Nucleus accumbens (tissue), 56 donors: ENCODE measurements at places on chromosomes 16 and 17.

DNA sequence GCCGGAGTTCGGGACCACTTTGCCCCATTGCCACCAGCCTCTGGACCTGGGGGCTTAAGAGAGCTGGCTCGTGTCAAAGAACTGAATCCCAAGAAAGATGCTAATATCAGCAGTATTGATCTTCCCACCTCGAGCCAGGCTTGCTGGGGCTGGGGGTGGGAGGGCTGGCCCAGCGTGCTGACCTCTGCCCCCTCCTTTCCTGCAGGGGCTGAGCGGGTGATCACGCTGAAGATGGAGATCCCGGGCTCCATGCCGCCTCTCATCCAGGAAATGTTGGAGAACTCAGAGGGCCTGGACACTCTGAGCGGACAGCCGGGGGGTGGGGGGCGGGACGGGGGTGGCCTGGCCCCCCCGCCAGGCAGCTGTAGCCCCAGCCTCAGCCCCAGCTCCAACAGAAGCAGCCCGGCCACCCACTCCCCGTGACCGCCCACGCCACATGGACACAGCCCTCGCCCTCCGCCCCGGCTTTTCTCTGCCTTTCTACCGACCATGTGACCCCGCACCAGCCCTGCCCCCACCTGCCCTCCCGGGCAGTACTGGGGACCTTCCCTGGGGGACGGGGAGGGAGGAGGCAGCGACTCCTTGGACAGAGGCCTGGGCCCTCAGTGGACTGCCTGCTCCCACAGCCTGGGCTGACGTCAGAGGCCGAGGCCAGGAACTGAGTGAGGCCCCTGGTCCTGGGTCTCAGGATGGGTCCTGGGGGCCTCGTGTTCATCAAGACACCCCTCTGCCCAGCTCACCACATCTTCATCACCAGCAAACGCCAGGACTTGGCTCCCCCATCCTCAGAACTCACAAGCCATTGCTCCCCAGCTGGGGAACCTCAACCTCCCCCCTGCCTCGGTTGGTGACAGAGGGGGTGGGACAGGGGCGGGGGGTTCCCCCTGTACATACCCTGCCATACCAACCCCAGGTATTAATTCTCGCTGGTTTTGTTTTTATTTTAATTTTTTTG, 8.5 kb downstream of the GJD3 start:
- DNase-seq = no peak

- DNase-seq = no peak
Observed at GRCh38 chr16:1678500-1679098, 520 bp downstream of the JPT2 start.

GRCh38 chr16:57815987-57816745, 13.9 kb upstream of the KIFC3 start:
- DNase-seq = no peak

- DNase-seq = no peak
Observed at GRCh38 chr16:73775841-73776388, 520.7 kb upstream of the PSMD7 start.

DNA sequence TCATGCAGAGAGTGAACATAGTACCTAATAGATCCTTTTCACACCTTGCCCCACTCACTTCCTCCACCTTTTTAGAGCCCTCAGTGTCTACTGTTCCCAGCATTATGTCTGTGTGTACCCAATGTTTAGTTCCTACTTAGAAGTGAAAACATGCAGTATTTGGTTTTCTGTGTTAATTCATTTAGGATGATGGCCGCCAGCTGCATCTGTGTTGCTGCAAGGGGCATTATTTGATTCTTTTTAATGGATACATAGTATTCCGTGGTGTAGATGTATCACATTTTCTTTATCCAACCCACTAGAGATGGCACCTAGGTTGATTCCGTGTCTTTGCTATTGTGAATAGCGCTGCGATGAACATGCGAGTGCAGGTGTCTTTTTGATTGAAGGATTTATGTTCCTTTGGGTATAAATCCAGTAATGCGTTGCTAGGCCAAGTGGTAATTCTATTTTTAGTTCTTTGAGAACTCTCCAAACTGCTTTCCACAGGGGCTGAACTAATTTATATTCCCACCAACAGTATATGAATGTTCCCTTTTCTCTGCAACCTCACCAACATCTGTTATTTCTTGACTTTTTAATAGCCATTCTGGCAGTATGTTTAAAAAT, 47.1 kb downstream of the HLF start:
- no peak for DNase-seq

GRCh38 chr17:45098869-45099616, 33.3 kb downstream of the PLCD3 start:
- DNase-seq = peak; percentile 51

- DNase-seq = no peak
Observed at GRCh38 chr16:86448306-86448890, 61.9 kb upstream of the FOXF1 start.

- no peak for DNase-seq
Observed at GRCh38 chr17:31492880-31493655, 101.6 kb downstream of the RAB11FIP4 start.

DNA sequence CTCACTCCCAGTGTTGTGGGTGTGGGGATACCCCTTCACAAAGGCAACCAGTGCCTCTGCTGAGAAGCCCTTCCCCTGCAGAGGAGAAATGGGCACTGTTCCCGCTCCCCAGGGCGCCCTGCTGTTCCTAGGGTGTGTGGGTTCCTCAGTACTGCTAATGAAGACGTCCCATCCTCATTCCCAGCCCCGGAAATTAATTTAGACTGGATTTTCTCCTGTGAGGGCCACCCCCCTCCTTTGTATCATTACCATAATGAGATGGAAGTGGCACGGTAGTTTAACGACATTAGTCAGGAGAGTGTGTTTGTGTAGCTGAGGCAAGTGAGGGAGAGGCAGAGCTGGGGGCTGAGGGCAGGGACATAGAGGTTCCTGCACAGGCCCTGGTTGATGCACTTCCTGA, 53.2 kb downstream of the PIPOX start:
- no peak for DNase-seq

- DNase-seq = peak; percentile 45
Observed at GRCh38 chr17:29566473-29567303, at the start of gene ABHD15. Gene ABHD15, minus strand, starts transcription at chr17:29567037. Its CDS starts 71 bp downstream, at chr17:29566966.

DNA sequence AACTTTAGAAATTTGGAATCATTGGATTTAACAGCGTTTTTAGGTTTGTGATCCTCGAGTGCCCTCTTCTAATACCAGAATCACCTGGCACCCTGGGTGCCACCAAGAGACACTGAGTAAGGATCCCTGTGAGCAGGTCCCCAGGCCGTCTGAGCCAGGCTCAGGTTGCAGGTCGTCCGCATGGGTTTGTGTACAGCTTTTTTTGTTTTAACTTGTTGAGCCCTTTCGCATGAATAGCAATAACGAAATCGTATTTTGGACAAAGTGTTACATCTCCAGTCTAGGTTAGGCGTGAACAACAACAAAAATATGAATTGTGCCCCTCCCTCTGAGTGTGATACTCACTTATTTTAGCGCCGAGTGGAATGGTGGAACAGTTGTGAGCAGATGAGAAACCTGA, 10.9 kb downstream of the USP10 start:
- DNase-seq = no peak

DNA sequence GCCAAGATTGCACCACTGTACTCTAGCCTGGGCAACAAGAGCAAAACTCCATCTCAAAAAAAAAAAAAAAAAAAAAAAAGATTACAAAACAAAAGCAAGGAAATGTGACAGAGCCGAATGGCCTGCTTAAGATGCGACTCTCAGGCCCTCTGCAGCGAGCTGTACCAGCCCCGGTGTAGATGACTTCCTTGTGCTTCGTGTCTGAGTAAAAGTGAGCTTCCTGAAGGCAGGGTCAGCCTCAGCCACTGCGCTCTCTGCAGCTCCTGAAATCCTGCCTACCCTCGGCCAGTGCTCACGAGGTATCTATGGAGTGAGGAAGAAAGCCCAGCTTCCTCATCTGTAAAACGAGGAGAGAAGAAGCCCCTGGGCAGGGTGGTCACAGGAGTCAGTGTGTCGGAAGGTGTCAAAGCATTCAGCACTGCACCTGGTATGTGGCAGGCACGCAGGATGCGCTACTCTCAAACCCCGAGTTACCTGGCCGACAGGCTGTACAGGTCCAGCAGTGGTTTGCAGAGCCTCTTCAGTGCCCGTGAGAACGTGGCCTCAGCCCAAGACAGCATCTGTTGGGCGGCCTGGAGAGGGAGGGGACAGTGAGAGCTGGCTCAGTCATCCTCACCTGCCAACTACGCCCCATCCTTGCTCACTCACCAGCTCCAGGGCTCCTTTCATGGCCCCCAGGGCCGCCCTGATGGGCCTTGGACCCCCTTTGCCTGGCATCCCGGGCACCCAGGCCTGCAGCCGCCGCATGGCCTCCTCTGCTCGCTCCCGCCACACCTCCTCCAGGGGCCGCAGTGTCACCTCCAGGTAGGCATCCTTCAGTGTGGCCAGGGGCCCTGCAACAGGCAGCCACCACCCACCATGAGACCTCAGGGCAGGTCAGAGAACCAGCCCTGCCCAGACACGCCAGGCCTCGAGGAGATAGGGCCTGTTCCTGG, 44.6 kb downstream of the RMI2 start:
- DNase-seq = no peak

DNA sequence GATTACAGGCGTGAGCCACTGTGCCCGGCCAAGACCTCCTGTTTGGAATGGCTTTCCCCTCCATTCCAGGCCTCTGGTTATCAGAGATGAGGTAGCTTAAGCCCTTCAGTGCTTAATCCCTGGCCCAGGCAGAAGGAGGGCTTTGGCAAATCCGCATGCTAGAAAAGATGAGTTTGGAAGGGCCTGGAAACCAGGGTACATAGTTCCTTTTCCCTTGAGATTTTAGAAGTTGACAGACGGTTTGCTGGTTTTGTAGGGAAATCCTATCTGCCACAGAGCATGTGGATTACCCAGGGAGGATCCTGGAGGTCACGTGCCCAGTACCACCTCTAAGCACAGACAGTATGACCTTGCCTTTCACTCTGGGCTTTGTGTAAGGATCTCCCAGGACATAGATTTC, 114.7 kb upstream of the CACNG3 start:
- DNase-seq = no peak

GRCh38 chr16:85425074-85425662, 188.0 kb upstream of the GSE1 start:
- DNase-seq = no peak

GRCh38 chr17:49904893-49905292, 57.0 kb upstream of the TAC4 start:
- no peak for DNase-seq

DNA sequence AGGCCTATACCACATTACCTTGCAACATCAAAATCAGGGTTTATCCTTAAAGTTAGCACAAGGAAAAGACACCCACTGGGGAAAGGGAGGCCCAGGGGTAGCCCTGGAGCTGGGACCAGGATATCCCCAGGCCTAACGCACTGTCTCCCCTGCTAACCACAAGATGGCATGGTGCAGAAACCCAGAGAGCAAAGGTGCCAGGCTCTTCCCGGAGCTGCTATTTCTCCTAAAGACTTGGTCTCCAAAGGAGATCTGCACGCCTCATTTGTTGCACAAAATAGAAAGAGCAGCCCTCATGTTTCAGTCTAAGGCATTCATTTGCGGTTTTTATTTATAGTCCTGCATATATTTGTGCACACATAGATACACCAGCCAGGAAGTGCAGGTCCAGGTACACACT, 408.6 kb downstream of the SOX9 start:
- peak; percentile 24 for DNase-seq

- no peak for DNase-seq
Observed at GRCh38 chr16:59909262-59909661, 1175.1 kb upstream of the GOT2 start.

- no peak for DNase-seq
Observed at GRCh38 chr17:7173687-7174602, 5.2 kb downstream of the ASGR1 start.

GRCh38 chr17:27246537-27246936, 47.4 kb upstream of the WSB1 start:
- no peak for DNase-seq

DNA sequence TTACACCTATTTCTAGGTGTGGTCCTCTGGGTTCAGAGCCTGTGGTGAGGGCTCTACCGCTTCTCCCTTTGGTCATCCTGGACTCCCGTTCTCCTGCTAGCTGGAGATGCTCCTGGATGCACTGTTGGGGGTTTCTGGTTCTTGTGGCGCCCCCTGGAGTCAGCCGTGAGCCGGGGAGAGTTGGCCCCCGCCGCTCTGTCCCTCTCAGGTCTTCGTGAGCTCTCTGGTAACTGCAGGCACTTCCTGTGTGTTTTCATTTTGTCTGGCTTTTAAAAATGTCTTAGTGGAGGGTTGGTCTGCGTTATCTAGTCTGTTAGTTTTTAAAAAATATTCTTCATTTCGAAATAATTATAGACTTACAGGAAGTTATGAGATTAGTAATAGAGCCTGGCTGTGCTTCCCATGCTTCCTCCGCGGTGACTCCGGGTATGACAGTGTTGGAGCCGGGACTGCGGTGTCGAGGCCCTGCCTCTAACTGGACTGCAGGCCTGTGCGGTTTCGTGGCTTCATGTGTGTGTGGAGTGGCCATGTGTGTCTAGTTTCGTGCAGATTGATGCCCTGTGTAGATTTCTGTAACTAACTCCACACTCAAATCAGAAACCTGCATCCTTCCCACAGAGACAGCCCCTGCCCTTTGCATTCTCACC, 78.0 kb upstream of the ZNF750 start:
- no peak for DNase-seq

DNA sequence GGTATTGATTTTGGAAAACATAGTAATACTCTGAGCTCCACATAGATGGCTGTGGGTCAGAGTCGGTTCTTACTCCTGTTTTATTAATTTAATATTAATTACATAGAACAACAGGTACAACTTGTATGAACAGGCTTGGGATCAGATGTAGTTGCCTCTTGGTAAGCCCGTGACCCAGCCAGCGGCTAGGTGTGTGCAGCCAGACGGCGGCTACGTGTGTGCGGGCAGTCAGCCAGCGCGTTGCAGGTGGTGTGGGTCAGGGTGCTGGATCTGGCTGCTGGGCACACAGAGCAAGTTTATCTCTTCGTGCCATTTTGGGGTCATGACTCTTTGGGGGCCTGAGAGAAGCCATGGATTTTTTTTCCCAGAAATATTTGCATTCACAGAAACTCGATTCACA, 30.3 kb downstream of the DBNDD1 start:
- no peak for DNase-seq

DNA sequence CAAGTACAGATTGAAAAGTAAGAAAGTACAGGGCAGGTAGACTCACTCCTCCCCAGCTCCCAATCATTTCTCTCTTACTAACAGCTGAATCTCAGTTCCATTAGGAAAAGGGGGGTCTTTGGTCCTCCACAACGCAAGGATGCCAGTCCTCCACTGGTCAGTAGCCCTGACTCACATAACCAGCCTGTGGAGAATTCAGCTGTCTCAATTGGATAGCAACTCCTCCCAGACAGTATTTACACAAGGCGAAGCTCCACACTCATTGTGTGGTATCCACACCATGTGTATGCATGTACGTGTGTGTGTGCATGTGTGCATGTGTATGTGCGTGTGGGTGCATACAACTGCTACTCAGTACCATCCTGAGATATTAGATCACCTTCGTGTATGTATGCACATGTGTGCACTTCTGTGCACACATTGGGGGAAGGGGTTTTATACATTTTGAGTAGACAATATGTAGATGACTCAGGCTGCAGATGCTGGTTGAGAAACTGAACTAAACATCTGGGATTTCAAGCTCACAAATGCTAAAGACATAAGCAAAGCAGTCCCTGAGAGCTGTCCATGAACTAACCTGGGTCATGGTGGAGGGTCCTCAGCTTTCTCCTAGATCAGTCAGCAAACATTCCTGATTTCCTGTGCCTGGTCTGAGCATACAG, 240.1 kb downstream of the SLC39A11 start:
- no peak for DNase-seq

- no peak for DNase-seq
Observed at GRCh38 chr17:57948555-57949420, 6.4 kb downstream of the CUEDC1 start.
